ENCODE measurements at places on chromosomes 6 and 20.

GRCh38 chr6:114164207-114164606, 178.6 kb downstream of the HS3ST5 start:
- no peak for DNase-seq

- DNase-seq = peak; percentile 40
Measured at GRCh38 chr20:31869942-31870725, at the start of the genes DUSP15 and TTLL9. Gene DUSP15, minus strand, starts transcription at chr20:31870527. Its CDS starts 190 bp downstream, at chr20:31870337. Gene TTLL9, plus strand, starts transcription at chr20:31870634. Its CDS starts 493 bp downstream, at chr20:31871127.

- DNase-seq = peak; percentile 76
Measured at GRCh38 chr6:160766989-160767646, 65.1 kb downstream of the PLG start.

DNA sequence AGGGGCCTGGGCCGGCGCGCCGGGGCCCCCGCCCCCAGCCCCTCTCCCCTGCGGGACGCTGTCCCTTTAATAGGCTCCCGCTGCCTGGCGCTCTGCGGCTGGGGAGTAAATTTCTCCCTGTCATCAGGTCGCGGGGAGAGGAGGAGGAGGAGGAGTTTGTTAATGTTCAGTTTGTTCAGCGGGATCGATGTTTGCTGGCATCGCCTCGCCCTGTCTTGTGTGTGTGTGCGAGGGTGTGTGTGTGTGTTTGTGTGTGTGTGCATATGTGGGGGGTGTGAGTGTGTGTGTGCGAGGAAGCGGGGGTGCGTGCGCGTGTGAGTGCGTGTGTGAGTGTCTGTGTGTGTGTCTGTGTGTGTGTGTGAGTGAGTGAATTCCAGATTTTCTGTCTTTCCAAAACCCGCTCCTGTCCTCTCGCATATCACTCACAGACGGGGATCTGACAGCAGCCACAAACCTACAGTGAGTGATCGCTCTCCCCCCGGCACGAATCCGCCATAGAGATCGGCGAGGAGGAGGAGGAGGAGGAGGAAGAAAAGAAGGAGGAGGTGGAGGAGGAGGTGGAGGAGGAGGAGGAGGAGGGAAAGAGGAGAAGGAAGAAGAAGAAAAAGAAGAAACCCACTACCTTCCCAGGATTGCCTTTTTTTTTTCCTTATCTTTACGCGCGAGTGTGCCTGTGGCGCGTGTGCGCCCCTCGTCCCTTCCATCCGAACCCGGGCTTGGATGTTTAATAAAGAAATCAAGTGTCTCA, at the start of gene TSHZ2:
TSHZ2 (plus strand) TSS at position 169 of the 748 bp plus-strand sequence. CDS start 936 bp downstream, outside the sequence.
- DNase-seq = no peak

DNA sequence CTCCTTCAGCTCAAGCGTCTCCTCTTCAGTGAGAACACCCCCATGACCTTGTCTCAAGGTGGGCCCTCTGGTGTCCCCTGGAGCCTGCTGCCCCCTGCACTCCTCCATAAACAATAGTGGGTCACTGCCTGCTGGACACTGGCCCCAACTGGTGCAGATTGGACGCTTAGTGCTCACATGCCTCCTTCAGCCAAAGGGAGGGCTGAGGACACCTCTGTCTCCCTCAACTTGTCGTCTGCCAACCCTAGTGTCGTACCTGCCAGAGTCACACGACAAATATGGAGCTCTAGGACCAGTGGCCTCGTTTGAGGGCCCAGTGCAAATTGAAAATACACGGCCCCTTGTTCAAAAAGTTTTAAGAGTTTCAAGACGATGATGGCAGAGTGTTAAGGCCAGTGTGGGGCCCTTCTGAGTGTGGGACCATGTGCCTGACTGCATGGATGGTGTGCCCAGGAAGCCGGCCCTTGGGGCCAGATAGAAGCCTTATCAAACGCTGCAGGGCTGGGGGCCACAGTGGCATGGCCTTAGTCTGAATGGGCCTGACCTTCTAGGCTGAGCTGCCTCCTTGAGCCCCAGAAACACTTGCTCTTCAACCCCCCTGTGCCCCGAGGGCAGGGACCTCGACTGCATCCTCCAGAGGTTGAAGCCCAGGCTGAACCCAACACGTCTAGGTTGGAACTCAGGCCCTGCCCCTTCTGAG, 20.1 kb downstream of the APCDD1L start:
- DNase-seq = no peak

- no peak for DNase-seq
Measured at GRCh38 chr6:23591761-23592160, 534.3 kb upstream of the NRSN1 start.

DNA sequence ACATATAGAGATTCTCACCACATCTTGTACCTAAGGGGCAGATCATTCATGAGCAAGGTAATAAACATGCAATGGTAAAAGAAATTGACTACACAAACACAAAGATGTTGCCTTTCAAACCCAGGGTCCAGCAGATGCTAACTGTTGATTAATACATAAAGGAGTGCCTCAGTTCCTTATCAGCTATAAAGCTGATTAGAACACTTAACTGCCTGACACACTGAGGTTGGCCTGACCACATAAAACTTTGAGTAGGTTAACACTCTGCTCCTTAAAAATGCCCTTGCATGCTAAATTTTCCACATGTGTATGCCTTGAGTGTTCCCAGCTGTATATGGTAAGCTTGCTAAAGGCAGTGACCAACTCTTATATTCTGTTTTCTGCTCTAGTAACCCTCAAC, 14.9 kb downstream of the CRISP2 start:
- no peak for DNase-seq

DNA sequence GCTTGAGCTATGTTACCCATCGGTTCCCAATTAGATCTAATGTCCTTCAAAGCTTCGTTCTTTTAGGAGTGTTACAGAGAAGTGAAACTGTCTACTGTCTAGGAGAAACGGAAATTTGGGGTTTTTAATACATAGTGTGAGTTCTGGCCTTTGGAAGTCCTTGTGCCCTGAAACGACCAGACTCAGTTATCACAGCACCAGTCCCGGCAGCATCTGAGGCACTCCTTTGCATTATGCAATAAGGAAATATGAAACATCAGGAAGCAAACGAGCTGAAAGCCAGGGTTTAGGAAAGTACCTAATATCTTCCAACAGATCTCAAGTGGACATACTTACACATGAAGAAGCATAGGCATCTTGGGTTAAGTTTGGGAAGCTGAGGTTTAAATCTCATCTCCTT, 61.8 kb upstream of the ADGRF1 start:
- no peak for DNase-seq

DNA sequence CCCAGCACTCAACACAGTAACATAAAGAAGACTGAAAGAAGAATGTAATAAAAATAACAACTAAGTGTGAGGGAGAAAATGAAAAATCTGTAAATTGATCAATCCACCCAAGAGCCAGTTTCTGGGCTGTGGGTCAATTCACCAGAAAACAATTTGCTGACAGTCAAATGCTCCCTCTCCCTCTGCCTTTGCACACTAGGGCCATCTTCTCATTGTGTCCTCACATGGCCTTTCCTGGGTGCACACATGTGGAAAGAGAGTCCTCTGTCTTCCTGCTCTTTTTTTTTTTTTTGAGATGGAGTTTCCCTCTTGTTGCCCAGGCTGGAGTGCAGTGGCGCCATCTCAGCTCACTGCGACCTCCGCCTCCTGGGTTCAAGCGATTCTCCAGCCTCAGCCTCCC, 53.9 kb upstream of the PRND start:
- no peak for DNase-seq

- DNase-seq = no peak
Measured at GRCh38 chr20:57031867-57032355, 234.5 kb downstream of the BMP7 start.

Data from NCI-H2171 treated with DMSO at 0.1 percent for 48 hours (cell line).